ENCODE measurements at places on chromosomes 4 and X. TPM values are rescaled to one million over a fixed set of nuclear protein-coding genes. Genes with fewer than 3 reads are reported as not detected.

GRCh38 chr4:184280591-184281071 lies 63.0 kb upstream of the ENPP6 start:
- no peak overlapping the region for H3K27ac ChIP-seq
- H3K4me1 ChIP-seq = no peaks in the 10 kb centered on the region
- no peaks in the 10 kb centered on the region for H3K36me3 ChIP-seq
- H3K4me3 ChIP-seq = no peak overlapping the region
- H3K27me3 ChIP-seq = no peaks in the 10 kb centered on the region

DNA sequence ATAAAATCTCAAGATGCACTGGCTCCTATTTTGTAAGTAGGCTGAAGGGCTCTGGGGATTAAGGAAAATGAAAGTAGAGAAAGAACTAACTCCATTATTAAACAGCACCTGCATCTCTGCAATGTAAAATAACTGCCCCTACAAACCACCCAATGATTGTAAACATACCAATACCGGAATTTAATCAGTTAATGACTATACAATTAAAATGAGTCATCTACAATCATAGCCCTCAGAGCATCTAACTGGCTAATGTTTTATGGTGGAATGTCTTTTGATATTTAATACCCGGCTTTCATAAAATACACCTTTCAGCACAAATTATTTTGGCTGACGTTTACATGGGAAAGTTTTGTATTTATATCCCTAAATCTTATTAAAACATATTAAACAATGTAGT lies 142.3 kb downstream of the PAPSS1 start:
- no peak overlapping the region for H3K4me3 ChIP-seq
- no peaks in the 10 kb centered on the region for H3K4me1 ChIP-seq
- H3K27me3 ChIP-seq = no peaks in the 10 kb centered on the region
- no peaks in the 10 kb centered on the region for H3K36me3 ChIP-seq
- no peak overlapping the region for H3K27ac ChIP-seq

FABP2 gene
- not detected for total RNA-seq

GRCh38 chr4:148778980-148779675 lies 336.9 kb upstream of the NR3C2 start:
- H3K27ac ChIP-seq = no peak overlapping the region
- no peaks in the 10 kb centered on the region for H3K4me1 ChIP-seq
- no peak overlapping the region for H3K4me3 ChIP-seq
- no peaks in the 10 kb centered on the region for H3K27me3 ChIP-seq
- DNase-seq = no peak
- H3K36me3 ChIP-seq = no peaks in the 10 kb centered on the region

GRCh38 chr4:102543030-102543928 lies 42.1 kb downstream of the NFKB1 start:
- H3K36me3 ChIP-seq = no peaks in the 10 kb centered on the region
- H3K27ac ChIP-seq = no peak overlapping the region
- no peak for DNase-seq
- H3K27me3 ChIP-seq = no peaks in the 10 kb centered on the region
- H3K4me3 ChIP-seq = no peak overlapping the region

MGST2 gene
- 53.7 TPM for total RNA-seq

DNA sequence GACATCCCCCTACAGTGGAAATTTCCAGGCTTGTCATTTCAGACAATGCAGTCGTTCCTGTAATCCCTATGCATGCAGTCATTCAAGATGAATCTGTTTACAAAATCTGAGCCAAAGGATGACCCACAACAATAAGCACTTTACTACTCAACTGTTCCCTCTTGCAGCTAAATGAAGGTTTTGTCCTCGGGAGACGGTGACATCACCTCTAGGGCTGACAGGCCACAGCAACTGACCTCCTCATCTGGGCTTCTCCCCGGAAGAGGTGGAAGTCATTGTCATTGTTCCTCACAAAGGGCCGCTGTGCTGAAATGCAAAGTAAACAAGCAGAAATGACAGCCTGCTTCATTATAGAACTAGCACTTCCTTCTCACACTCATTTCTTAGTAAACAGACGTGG lies 29.2 kb downstream of the CLRN2 start:
- no peak overlapping the region for H3K27ac ChIP-seq
- no peak for DNase-seq
- H3K4me3 ChIP-seq = no peak overlapping the region
- H3K27me3 ChIP-seq = no peaks in the 10 kb centered on the region

DNA sequence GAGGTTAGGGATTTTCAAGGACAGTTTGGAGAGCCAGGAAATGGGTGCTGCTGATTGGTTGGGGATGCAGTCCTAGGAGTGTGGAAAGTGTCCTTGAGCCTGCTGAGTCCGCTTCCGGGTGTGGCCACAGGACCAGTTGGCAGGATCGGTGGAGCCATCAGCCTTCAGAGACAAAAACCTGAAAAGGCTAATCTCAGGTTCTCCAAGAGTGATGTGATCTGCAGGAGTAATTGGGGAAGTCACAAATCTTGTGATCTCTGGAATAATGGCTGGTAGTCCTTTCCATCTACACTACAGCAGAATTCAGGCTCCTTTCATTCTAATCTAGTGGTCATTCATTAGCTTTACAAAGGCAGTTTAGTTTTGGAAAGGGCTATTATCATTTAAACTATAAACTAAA lies 55.9 kb upstream of the BMP2K start:
- no peaks in the 10 kb centered on the region for H3K36me3 ChIP-seq
- H3K4me3 ChIP-seq = no peak overlapping the region
- no peaks in the 10 kb centered on the region for H3K27me3 ChIP-seq

GRCh38 chrX:49991758-49992157 lies 69.4 kb downstream of the CLCN5 start:
- H3K27me3 ChIP-seq = no peaks in the 10 kb centered on the region
- no peak for DNase-seq
- H3K4me3 ChIP-seq = no peak overlapping the region
- no peak overlapping the region for H3K27ac ChIP-seq
